ENCODE measurements at places on chromosomes 3 and 15.

DNA sequence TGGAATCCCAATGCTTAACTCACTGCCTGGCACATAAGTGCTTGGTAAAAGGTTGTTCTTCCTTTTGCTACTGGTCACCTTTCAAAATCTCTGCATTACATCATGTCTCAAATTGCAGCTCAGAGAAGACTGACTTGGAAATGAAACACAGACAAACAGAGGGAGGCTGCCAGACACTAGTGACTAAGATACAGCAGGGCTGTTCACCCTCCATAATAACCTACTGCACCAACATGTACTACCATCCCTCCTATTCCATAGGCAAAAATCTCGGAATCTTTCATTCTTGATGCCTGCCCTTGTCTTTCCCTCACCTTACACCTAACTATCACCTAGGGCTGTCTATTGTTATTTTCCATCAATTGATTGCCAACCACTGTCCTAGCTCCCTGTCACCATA lies 502.3 kb upstream of the ADAMTS9 start:
- no peak for DNase-seq

DNA sequence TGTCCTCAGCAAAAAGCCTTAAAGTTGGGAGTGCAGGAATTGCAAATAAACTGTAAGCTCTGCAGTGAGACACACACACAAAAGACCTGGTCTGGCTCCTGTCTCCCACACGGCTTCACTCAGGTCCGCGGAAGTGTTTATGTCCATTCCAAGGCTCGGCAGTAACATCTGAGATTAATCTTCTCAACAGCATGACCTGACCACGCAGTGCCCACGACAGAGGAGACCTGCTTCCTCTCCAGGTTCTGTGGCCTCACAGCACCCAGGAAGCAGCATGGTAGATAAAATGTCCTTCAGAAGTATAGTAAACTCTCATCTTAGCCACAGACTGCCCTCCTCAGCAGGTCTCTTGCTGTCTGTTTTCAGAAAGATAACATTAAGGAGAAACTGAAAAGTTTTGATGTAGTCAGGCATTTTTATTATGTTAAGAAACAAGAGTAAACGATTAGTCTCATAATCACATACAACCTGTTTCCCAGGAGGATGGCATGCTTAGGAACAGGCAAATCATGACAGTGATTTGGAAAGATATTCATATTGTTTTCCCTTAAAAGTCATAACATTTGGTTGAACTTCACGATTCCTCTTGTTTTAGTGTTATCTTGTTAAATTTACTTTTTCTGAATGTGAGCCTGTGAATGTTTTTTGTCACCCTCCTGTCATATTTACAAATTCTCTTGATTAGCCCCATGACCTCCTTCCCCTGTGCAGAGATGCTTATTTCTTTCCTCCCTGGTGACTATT lies 34.6 kb downstream of the CD200R1L start:
- no peak for DNase-seq

- DNase-seq: no peak
These were observed 379.5 kb upstream of the ATP10A start for GRCh38 chr15:26242565-26243071.

- DNase-seq: no peak
These were observed 87.8 kb upstream of the LMOD3 start for GRCh38 chr3:69210068-69210730.

DNA sequence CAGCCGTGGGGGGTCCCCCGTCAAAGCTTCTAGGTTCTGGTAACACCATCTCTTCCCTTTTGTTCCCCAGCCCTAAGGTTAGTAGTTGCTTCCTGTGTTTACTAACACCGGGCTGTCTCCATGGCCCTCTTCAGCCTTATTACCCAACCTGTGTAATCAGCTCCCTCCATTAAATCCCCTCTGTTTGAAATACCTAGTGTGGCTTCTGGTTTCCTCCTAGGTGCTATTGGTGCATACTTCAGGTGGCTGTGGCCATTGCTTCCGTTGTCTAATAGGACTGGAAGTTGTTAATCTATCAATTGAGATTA lies 35.3 kb downstream of the MOBP start:
- no peak for DNase-seq
